ENCODE measurements at places on chromosomes 1 and 21.

- no peak for DNase-seq
Measured at GRCh38 chr1:174469687-174470086, 21.9 kb downstream of the GPR52 start.

GRCh38 chr1:229253151-229253974 lies 17.5 kb upstream of the RAB4A start:
- DNase-seq, result no peak

- no peak for DNase-seq
Measured at GRCh38 chr1:43065616-43066399, 106.3 kb downstream of the EBNA1BP2 start.

GRCh38 chr1:222095606-222096475 lies 354.0 kb upstream of the DUSP10 start:
- peak; percentile 68 for DNase-seq

- DNase-seq, result no peak
Measured at GRCh38 chr1:99599678-99600175, 46.2 kb upstream of the PALMD start.

GRCh38 chr1:58870298-58870676 lies 86.4 kb upstream of the JUN start:
- no peak for DNase-seq

All from CD4-positive, alpha-beta T cell treated with Interleukin-1 beta for 1 hour (primary cell).